ENCODE measurements at places on chromosomes 2 and 18.
A peak's percentile ranks its signal among the peaks of the same experiment; 100 is the strongest.

GRCh38 chr2:128289439-128289838, 29.2 kb downstream of the HS6ST1 start:
- DNase-seq, result no peak

DNA sequence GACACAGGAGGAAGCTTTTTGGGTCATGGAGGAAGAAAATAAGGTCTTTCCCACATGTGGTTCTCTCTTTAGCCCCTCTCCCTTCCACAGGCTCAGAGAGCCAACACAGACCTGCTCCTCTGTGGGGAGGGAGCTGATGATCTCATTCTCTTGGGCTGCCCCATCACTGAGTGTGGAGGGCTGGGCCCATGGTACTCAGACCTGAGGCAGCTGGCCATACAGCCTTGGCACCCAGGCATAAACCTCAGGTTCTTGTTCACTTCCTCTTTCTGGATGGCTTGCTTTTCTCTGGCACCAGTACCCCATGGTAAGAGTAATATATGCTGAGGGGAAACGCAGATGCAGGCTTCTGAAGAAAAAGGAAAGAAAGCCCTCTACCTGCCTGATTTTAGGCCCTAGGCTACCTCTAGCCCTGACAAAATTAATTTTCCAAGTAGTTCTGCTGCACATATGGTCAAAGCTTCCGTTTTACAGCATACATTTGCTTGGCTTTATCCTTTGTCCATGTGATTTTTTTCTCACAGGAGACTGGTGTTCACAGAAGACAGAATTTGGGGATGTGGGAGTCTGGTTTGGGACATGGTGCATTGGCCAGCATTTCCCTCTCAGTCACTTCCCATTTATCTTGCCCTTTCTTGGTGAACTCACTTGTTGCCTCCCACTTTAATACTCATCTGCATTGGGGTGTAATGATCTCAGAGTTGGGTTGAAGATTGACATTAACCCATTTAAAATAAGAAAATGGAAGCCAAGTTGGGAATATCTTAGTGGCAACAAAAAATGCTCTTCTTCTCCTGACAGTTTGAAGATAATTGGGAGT, 11.1 kb downstream of the DHRS9 start:
- peak; percentile 79 for DNase-seq

GRCh38 chr2:136844546-136844945, 79.2 kb downstream of the THSD7B start:
- peak; percentile 80 for DNase-seq

DNA sequence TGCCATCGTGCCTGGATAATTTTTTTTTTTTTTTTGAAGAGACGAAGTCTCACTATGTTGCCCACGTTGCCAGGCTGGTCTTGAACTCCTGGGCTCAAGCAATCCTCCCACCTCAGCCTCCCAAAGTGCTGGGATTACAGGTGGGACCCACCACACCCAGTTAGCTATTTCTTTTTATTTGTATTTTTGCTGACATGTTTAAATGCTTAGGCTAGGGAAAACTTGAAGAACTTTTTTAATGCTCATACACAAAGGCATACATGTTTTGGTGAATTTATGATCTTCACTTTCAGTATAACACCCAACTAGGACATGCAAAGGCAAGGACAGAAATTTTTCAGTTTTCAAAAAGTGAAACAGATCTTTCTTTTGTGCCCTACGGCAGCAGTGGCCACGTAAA, 9.9 kb downstream of the L3MBTL4 start:
- no peak for DNase-seq

DNA sequence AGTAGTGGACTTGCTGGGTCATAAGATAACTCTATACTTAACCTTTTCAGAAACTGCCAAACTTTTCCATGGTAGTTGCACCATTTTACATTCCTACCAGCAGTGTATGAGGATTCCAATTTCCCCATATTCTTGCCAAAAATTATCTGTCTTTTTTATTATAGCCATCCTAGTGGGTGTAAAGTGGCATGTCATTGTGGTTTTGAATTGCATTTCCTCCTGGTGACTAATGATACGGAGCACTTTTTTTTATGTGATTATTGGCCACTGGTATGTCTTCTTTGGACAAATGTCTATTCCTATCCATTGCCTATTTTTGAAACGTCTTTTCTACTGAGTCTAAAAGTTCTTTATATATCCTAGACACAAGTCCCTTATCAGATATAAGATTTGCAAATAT, 44.3 kb downstream of the CACNB4 start:
- DNase-seq, result peak; percentile 72

- DNase-seq, result peak; percentile 90
Measured at GRCh38 chr2:191566344-191566743, 111.6 kb upstream of the NABP1 start.

DNA sequence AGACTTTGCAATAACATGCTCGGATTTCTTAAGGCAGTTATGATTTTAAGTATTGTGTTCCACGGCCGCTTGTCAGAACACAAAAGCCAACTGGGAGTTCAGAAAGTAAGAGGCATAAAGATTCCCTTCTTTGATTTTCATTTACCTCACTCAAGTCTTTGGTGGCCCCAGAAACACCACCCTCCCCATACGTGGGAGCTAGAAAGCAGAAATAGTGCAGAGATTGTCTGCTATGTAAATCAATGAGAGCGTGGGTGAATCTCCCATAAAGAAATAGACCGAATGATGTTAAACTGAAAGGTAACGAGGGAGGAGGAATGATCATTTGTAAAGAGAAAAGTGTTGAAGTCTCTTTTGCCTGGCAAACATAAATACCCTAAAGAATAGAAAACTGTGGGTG, 322.1 kb upstream of the ETAA1 start:
- no peak for DNase-seq

GRCh38 chr2:100938031-100939026, 63.8 kb upstream of the RPL31 start:
- no peak for DNase-seq

GRCh38 chr2:49582946-49583345, 428.6 kb upstream of the FSHR start:
- no peak for DNase-seq

All from Kasumi-1 (cell line).